ENCODE measurements at places on chromosomes 5 and 9.

DNA sequence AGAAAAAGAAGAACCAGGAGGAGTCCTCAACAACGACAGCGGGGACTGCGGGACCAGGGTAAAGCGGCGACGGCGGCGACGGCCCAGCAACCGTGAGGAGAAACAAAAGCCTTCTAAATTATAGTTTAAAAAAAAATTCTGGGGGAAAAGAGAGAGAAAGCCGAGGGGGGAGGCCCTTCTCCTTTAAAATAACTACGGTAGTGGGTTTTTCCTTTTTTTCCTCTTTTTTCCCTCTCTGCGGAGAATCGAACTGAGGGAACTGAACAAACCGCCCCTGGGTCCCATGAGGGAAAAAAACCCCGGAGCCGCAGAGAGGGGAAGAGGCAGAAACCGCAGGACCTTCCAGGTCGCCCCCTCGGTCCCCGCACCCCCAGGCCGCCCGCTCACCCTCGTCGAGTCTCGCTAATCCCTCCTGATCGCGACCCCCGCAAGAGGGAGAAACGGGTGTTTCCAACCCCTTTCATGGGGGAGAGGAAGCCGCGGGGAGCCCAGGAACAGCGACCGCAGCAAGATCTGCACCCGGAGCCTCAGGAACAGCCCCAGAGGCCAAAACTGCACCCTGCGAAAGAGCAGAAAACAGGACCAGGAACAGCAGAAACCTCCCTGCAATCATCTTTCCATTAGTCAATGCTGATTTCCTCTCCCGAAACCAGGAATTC is 453 bp downstream of the CPEB4 start:
- peak; percentile 58 for DNase-seq

DNA sequence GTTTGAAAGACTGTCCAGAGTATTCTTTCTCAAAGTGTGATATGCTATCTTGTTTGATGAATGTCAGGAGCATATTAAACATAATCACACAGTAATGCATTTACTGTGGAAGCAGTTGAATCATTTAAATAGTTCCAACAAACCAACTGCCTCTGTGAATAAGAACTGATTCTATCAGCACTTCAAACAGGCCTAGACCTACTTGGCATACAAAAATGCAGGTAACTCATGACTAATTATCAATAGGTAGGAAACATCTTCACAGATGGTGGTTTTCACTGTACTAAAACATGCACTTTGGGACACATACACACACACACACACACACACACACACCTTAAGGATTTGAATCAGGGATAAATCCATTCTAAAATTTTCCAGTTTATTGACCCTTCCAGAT is 91.2 kb upstream of the SNX2 start:
- no peak for DNase-seq

DNA sequence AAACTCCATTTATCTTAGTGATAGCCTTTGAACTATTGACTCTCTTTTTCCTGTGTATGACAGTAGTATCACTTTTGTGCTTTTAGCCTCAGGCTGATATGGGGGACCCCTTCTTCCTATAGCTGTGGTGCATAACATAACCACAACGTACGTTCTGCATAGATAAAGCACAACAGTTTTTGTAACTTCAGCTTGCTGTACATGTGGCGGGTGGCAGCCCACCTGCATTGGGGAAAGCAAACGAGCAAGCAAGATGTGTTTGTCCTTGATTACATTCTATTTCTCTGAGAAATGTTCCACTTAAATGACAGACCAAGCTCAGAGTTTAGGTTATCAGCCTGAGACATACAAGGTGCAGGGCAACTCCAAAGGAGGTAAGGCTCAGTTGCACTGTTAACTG is 309.4 kb downstream of the KDM4C start:
- no peak for DNase-seq

GRCh38 chr5:6436715-6437331 is 11.8 kb upstream of the UBE2QL1 start:
- DNase-seq, result peak; percentile 47

DNA sequence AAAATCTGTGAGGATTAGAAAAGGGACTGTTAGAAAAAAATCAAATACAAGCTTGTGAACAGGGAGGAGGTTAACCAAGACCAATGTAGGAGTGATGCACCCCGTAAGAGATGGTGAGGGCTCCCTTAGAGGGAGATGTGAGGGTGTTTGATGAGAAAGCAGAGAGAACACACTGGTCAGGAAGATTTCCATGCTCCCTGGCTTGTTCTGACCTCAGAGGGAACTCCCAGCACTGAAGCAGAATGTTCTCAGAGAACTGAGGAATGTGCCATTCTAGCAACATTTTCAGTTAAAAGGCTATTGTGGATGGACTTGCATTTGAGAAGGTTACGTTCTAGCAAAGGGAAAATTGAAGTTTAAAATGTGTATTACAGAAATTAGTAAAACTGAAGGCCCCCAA is 110.6 kb downstream of the HTR4 start:
- DNase-seq, result no peak

DNA sequence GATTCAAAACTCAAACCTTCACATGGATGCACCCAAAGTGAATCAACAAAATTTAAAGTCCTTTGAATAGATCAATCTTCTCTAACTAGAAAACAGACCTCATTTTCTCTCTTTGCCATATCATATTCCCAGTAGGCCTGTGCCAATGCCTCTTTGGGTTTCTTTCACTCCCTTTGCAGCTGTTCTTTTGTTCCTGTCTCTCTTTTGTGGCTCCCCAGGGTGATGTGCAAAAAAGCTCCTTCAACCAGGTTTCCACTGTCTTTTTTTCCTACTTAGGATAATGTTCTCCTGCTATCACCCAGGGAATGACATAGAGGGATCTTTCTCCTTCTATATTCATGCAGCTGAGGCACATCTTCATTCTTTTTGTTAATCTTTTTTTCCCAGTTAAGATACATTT is 54.6 kb downstream of the MARCHF3 start:
- no peak for DNase-seq

DNA sequence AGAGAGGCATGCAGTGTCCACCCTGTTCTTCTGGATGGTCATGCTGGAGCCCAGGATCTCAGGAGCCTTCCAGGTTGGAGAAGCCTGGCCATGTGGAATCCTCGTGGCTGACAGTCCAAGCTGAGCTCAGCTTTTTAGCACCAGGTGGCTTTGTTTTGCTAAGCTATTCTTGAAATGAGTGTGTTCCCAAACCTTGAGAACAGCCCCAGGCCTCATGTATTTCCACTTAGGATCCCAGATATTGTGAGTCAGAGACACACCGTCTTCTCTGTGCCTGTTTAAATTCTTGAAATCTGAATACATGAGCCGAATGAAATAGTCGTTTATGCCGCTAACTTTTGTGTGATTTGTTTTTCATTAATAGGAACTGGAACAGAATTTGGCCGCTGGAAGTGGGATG is 61.2 kb downstream of the IRX2 start:
- DNase-seq, result no peak

DNA sequence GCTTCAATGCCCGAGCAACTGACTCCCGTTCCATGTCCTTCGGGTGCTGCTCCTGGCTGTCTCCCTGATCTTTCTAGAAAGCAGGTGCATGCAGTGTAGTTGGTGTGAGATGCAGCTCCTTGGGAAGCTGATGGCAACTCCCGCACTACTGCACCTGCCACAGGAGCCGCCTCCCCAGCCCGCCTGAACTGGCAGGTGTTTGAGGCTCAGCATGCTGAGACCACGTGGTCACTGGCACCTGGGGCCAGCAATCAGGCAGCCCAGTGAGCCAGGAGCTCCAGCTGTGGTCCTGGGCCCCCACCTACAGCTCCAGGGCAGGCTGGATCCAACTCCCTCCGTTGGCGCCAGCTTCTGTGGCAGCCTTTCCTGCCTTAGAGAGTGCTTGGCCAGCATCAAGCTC is 111.5 kb downstream of the ICE1 start:
- no peak for DNase-seq

GRCh38 chr9:115162946-115163345 is 45.0 kb upstream of the TNC start:
- peak; percentile 54 for DNase-seq

DNA sequence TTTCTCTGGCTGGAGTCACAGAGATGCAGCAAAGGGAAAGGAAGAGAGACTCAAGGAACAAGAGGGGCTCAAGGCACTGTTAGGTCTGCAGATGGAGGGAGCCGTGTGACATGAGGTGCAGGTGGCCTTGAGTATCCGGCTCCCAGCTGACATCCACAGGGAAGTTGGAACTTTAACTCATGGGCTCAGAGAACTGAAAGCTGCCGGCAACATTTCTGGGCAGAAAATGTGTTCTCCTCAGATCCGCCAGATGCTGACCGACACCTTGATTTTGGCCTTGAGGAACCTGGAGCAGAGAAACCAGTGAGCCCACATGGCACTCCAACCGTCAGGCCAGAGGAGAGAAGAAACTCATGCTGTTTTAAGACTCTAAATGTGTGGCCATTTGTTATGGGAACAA is 258.1 kb upstream of the IRX2 start:
- DNase-seq, result no peak

DNA sequence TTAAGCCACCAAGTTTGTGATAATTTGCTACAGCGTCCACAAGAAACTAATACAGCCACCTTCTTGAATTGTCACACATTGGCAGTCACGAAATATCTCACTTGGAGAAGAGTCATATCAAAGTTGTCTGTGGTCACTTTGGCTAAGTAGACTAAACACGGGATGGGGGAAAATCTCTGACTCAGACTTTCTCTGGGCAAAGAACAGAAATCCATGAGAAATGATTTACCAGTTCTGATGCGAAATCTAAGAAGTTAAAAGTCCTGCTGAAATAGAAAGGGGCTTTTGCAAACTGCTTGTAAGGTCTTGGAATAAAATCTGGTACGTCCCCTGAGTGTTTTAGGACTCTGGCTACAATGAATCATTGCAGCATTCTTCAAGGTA is 158.4 kb downstream of the COL23A1 start:
- DNase-seq, result no peak

DNA sequence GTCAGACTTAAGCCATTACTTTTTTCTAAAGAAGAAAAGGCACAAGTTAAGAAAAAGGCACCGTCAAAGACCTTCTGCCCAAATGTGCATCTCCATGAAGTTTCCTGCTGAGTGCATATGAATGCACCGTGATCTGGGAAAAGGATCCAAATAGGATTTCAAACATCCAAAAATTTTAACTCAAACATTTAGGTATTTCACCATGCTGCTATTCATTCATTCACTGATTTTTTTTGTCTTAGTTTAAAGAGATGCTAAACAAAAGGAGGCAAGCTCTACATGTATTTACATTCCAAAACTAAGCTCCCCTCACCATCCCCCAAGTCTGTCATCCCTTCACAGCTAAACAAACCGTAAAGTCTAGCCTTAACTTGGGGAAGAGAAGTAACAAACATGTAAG is 291.9 kb downstream of the ARL15 start:
- DNase-seq, result no peak

DNA sequence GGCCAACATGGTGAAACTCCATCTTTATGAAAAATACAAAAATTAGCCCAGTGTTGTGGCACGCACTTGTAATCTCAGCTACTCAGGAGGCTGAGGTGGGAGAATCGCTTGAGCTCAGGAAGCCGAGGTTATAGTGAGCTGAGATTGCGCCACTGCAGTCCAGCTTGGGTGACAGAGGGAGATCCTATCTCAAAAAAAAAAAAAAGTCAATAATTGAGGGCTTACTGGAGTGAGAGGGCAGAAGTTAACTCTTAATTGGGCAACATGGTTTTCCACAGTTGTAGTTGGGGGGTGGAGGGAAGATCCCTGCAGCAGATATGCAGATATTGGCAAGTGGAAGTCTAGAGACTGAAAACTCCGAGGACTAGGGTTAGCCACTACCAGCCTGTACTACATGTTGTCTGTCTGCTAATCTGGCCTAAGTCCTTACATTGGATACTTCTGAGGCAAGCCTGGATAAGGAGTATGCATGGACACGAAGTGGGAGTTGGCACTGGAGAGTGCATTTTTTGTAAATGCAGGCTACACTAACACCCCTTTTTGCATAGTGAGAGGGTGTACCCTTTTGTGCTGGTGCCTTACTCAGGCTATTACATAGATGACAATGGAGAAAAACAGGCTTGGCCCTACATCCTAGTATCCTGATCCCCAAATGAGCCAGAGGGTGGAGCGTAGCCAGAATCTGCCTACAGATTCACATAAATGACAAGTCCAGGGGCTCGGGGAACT is 89.0 kb upstream of the NIPBL start:
- no peak for DNase-seq

DNA sequence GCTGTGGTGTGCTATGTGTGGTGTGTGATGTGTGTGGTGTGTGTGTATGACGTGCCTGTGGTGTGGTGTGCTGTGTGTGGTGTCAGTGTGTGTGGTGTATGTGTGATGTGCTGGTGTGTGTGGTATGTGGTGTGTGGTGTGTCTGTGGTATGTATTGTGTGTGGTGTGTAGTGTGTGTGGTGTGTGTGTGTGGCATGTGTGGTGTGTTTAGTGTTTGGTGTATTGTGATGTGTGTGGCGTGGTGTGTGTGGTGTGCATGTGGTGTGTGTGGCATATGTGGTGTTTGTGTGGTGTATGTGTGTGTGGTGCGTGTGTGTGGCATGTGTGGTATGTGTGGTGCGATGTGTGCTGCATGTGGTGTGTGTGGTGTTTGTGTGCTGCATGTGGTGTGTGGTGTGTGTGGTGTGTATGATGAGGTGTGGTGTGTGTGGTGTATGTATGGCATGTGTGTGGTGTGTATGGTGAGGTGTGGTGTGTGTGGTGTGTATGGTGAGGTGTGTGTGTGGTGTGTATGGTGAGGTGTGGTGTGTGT is 18.3 kb upstream of the RNU6ATAC start:
- no peak for DNase-seq

DNA sequence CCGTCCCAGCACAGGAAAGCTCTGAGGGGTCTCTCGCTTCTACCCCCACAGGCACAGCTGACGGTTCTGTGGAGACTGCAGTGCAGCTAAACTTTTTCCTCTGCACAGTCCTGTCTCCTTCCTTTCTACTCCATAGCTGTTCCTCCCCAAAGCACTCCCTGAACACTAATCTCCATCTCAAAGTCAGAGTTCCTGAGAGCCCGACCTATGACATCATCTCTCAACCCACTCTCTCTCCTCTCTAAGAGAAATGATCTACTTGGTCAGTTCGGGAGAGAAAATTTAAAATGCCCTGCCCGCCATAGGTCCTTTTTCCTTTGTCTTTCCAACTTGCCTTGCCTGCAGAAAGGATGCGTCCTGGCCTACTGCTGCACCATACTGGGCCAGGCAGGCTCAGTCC is 90.6 kb downstream of the FANCC start:
- no peak for DNase-seq

- no peak for DNase-seq
These were observed 156.5 kb downstream of the ERCC6L2 start for GRCh38 chr9:96031916-96032534.

DNA sequence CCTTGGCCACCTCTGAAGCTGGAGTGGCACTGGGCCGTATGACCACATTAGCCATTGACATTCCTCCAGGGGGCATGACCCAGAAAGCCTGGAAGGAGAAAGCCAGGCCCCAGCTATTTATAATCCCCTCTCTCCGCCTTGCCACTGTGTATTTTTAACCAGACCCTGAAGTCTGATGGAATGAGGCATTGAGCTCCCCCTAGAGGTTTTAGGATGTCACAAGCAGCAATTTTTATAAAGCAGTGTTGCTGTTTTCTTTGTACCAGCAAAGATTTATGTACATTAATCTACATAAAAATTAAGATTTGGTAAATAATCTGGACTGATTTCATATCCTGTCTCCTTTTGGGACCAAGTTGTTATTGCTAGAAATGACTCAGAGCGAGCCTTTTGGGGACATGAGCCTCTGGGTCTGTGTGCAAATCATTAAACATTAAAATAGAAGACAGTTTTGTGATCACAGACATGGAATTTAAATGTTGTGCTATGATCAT is 127.1 kb downstream of the TRIO start:
- DNase-seq, result peak; percentile 86
